ENCODE measurements at places on chromosomes 7 and 10.

DNA sequence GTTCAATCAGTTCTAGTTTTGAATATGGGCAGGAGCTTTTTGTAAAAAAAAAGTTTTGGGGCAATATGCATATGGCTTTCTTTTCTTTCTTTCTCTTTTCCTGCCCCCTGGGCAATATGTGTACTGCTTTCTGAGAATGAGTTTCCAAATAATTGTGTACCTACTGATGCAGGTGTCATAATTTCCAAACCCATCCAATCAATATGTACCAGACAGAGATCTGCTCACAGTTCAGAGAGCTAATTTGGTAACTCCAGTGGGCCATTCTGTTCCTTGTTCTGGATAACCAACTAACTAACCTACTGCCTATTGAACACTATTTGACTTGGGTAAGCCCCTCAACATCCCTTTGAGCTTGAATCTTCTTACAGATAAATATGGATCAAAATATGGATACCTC, 32.6 kb downstream of the HHEX start:
- no peak for DNase-seq

- no peak for DNase-seq
Measured at GRCh38 chr10:102505462-102506115, 1.8 kb downstream of the SUFU start.

GRCh38 chr10:61084493-61084892, 140.5 kb upstream of the RHOBTB1 start:
- no peak for DNase-seq

DNA sequence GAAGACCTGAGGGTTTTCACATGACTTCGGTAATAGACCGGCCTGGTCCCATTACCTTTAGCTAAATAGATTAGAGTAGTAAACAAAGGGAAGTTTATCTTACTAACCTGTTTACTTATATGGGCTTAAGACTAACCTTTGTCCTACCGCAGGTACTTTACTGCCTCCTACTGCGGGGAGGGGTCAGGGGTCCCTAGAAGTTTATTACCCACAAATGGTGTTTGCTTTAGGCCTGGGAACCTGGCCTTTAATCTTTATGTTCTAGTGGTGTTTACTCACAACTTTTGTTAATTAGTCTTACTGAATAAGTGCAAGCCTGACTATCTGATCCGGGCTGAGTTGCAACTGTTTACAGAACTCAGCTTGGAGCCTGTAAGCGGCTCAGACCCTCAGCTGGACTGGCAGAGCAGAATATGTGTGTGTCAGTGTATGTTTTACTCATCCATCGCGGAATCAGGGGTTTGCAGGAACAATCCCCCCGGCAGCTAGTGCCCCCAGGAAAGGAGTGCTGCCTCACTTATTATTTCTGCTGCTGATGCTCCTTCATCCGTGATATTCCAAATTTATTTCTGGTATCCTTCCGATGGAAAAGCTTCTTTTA, 578.9 kb upstream of the SEMA3D start:
- DNase-seq, result no peak

- no peak for DNase-seq
Measured at GRCh38 chr7:134483296-134483695, 24.4 kb upstream of the AKR1B1 start.

GRCh38 chr7:134720091-134720935, 59.1 kb upstream of the CALD1 start:
- DNase-seq, result no peak

GRCh38 chr7:144975882-144976281, 140.0 kb upstream of the TPK1 start:
- no peak for DNase-seq
